ENCODE measurements at places on chromosomes 12 and 14.

DNA sequence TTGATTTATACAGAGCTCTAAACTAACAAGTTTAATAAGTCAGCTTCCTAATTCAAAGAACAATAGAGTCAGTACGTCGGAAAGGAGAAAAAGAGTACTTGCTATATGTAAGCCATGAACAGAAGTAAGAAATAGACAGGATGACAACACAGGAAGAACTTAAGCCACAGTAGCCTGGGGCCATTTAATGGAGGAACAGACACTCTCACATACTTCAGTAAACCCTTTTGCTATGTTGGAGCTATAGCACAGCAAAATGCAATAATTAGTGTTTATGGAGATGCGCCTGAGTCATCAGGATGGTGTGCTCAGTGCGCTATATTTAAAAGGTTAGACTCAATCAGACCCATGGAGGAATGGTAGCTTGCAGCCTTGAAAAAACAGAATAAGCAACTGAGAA lies 61.0 kb downstream of the SRGAP1 start:
- DNase-seq: no peak

GRCh38 chr12:14357486-14357885 lies 8.0 kb upstream of the ATF7IP start:
- DNase-seq: no peak

GRCh38 chr12:63787306-63787705 lies 7.6 kb downstream of the RXYLT1 start:
- DNase-seq: no peak

DNA sequence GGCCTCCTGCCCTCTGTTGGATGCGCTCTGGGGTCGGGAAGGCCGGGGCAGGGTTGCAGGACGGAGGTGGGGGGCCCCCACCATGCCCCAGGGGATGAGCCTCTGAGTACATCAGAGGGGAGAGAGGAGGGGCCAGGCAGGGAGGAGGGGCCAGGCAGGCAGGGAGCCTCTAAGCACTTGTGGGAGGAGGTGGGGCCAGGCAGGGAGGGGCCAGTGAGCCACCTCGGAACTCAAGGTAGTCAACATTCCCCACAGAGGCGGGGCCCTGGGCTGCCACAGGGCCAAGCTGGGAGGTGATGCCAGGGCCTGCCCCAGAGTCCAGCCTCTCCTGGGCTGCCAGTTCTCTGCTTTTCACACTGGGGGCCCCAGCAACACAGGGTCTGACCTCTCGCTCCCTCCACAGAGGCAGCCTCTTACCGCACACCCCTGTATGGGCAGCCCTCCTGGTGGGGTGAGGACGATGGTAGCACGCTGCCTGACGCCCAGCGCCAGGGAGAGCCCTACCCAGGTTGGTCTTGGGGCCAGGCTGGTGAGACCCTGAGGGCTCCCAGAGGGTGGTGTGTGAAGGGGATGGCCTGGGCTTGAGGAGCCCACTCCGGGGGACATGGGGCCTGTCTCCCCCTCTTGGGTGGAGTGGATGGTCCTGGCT lies 17.4 kb downstream of the CEP170B start:
- DNase-seq: no peak

DNA sequence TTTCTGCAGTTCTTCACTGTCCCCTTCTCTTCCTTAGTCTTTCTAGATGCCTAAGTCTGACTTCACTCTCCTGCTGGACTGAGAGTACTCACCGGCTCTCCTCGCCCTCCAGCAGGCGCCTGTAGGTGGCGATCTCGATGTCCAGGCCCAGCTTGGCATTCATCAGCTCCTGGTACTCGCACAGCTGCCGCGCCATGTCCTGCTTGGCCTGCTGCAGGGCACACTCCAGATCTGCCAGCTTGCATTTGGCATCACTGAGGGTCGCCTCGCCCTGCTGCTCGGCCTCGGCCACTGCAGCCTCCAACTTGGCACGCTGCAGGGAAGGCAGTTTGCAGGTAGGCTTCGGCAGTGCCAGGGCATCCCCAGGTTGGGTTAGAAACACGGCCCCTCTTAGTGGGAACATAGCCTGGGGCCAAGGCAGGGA lies 5.2 kb downstream of the KRT84 start:
- no peak for DNase-seq

DNA sequence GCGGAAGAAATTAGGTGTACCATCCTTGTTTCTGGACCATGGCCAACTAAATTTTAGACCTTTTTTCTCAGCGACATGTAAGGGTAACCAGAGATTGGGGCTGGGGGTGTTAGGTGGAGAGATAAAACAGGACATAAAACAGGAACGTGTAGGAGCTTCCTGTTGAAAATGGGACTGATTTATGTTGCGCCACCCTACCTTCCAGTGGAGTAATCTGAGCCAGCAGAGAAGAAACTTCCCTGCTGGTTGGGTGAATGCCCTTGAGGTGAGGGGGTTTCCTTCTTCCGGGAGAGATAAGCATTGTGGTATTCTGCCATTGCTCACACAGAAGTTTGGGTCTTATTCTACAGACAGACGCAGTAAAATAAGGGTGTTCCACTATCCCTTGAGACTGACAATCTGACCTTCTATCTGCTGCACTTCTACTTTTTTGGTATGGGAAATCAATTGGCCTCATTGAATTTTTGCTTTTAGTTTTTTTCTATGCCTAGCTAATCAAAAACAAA lies 417.6 kb downstream of the PCNX1 start:
- peak; percentile 25 for DNase-seq

GRCh38 chr14:103679351-103679750 lies 35.9 kb downstream of the XRCC3 start:
- DNase-seq: peak; percentile 14

- DNase-seq: no peak
These were observed 166.6 kb upstream of the HMGA2 start for GRCh38 chr12:65657635-65658034.

GRCh38 chr14:70045310-70045709 lies 143.4 kb downstream of the SLC8A3 start:
- no peak for DNase-seq

DNA sequence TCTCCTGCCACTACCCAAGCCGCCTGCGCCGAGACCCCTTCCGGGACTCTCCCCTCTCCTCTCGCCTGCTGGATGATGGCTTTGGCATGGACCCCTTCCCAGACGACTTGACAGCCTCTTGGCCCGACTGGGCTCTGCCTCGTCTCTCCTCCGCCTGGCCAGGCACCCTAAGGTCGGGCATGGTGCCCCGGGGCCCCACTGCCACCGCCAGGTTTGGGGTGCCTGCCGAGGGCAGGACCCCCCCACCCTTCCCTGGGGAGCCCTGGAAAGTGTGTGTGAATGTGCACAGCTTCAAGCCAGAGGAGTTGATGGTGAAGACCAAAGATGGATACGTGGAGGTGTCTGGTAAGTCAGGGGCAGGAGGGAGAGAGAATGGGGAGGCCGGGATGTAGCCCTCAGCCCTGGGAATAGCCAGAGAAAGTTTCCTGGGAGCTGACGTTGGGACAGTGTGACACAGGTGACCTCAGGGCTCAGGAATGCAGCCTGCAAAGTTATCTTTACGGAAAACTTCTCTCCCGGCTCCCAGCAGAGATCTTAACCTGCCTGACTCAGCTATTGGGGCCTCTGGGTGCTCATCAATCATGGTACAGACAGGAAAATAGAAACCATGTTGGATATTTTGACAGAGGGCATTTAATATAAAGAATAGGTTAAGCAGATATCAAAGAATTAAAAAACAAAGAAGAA lies 747 bp downstream of the HSPB8 start:
- no peak for DNase-seq

- DNase-seq: no peak
These were observed 36.1 kb upstream of the NUAK1 start for GRCh38 chr12:106174876-106175275.

GRCh38 chr12:22692964-22693555 lies 68.1 kb downstream of the ETNK1 start:
- DNase-seq: no peak

DNA sequence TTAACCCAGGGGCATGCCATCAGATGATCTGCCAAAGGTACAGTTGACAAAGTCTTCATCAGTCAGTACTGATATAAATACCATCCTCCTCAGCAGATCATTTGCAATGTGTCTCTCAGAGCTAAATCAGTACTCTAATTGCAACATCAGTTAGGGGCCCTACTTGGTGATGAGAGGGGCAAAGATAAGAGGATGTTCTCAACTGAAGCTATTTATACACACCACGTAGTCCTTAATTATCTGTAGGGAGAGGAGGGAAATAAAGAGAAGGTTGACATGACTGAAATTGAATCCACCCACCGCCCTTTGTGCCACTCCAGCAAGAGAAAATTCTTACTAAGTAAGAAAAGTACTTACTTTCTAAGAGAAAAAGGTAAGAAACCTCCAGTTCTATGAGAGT lies 157.8 kb upstream of the NUDT4 start:
- DNase-seq: no peak

DNA sequence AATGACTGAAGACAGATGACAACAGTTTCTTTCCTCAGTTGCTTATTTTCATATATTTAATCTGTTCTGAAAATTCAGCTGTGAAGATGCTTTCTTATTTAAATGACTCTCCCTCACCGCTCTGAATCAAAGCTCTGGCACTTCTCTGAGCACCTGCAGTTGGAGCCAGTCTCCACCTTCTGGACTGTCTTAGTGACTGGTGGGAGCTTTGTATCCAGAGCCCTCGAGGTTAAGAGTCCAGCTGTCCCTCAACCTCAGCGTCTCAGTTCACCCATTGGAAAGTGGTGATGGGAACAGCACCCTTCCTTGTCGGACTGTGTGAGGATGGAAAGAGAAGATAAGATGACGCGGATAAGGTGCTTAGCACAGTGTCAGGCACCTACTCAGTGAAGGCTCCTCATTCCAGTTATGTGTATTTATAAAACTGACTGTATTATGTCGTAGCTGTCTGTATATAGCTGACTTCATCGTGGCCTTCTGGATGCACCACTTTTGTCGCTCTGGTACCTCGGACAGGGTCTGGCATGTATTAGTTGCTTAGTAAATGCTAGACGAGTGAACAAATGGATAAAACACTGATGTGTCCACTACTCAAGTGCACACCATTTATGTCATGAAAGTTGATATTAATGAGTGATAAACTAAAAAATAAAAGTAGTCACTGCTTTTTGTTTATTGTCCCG lies 34.5 kb downstream of the ELK3 start:
- no peak for DNase-seq

DNA sequence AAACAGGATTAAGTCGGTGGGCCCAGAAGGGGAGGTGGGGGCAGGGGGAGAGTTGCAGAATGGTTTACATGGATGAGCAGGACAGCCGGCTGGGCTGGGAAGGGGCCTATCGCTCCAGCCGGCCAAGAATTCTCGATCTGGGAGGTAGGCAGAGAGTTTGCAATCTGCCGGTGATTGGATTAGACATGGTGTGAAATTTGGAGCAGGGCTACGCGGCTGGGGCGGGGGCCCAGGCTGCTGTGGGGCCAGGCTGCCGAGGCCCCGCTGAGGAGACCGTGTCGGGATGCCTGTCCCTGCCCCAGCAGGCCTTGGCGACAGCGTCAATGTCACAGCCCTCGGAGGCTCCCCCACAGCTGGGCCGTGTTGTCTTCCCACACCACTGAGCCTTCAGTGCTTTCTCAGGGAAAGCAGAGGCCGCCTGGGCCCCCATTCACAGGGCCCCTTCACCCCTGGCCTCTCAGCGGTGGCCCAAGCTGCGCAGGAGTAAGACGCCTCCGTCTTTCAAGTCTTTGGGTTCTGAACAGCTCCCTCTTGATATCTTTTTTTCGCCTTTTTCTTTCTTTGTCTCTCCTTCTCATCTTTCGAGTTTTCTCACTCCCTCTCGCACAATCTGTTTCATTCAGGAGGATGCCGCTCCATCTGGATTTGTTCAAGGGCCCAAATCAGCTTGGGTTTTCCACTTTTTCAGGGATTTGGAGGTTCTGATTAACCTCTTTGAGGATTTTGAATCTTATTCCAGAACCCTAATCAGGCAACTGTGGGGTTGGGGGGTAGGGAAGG lies 117.5 kb upstream of the PARP11 start:
- DNase-seq: no peak

DNA sequence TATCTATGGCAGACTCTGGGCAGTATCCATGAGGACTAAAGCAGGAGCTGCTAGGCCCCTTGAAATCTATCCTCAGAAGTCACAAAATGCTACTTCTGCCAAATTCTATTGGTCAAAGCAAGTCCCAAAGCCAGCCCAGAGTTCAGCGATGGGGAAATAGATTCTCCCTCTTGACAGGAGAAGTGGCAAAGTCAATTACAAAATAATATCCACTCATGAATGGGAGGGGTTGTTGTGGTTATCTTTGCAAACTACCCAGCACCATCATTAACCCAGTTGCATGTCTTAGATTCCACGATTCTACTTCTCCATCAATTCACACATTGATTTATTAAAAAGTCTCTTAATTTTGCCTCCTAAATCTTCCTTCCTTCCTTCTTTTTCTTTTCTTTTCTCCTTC lies 30.7 kb upstream of the STXBP6 start:
- DNase-seq: no peak

- DNase-seq: no peak
These were observed 110.2 kb downstream of the DPF3 start for GRCh38 chr14:72783741-72784140.

DNA sequence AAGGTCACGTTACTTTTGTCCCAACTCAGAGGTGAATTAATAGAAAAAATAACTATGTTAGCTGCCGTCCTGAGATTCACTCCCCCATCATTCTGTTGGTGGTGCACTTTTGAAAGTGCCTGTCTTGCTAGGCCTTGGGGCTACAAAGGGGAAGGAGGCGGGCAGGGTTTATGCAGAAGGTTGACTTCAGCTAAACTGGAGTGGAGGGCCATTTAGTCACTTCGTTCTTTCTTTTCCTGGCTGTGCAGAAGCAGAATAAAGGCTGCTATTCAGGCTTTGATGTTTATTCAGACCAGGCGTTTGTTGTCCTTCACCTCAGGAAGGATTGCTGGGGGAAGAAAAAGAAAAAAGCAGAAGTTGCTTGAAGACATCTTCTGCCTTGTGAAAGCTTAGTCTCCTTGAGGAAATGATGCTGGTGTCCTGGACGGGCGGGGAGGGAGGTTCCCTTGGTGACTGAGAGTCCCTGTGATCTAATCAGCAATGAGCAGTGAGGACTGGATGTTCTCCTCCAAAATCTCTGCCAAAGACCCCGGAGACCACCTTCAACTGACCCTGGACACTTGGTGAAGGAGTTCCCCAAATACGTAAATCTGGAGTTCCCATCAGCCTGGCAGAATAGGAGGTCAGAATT lies 4.0 kb downstream of the GLT1D1 start:
- DNase-seq: no peak

DNA sequence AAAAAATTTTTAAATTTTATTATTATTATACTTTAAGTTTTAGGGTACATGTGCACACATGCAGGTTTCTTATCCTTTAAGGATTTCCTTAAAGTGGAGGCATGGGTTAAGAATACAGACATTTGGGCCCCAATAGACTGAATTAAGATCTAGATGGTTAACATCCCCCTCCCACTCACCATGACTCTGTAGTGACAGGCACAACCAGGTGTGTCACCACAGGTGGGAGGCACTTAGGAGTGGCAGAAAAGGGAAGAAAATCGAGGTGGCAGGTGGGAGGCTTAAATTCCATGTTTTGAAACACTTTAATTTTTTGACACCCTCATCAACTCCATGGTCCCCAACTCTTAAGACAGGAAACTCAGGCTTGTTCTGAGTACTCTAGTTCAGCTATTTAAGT lies 37.6 kb upstream of the GRIP1 start:
- peak; percentile 4 for DNase-seq
